Thymus (tissue), 14 donors: ENCODE measurements at places on chromosomes 12 and 14. TPM values are rescaled to one million over a fixed set of nuclear protein-coding genes. Genes with fewer than 3 reads are reported as not detected.
A peak's percentile ranks its signal among the peaks of the same experiment; 100 is the strongest.

DNA sequence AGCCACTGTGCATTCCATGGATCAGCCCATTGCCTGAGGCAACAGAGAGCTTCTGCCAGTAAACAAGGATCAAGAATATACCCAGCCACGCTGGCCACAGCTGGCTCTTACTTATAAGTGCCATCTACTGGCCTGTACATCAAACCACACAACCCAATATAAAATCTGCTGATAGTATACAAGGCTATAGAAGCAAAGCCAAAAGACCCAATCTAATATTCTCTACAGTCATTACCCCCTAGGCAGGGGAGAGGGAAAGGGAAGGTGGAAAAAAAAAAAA lies 4.4 kb upstream of the FAM186B start:
- no peak overlapping the region for H3K4me3 ChIP-seq
- no peaks in the 10 kb centered on the region for H3K36me3 ChIP-seq
- no peak overlapping the region for H3K27ac ChIP-seq
- no peak for DNase-seq
- no peaks in the 10 kb centered on the region for H3K4me1 ChIP-seq
- H3K27me3 ChIP-seq = no peaks in the 10 kb centered on the region

DNA sequence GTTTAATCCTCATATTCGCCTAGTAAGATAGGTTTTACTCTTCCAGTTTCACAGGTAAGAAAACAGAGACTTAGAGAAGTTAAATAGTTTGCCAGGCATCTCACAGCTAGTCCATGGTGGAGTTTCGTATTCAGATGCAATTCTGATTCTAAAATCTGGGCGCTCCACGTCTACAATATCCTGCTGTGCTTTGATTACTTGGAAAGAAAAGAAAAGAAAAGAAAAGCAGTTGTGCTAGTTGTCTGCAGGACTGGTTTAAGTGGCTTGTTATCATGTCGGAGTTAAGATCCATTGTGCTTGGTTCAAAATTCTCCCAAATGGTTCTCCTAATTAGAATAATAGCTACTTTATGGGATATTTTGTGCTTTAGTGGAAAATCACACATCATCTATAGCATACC lies 18.6 kb downstream of the AKAP3 start:
- H3K4me1 ChIP-seq = no peaks in the 10 kb centered on the region
- no peak overlapping the region for H3K27ac ChIP-seq
- peaks cover 7% of the 10 kb centered on the region for H3K27me3 ChIP-seq
- H3K36me3 ChIP-seq = no peaks in the 10 kb centered on the region

Gene TAS2R19
- 1.6 TPM for polyA plus RNA-seq

Gene KRT86
- polyA plus RNA-seq = 1.4 TPM

- H3K36me3 ChIP-seq = no peaks in the 10 kb centered on the region
- no peaks in the 10 kb centered on the region for H3K4me1 ChIP-seq
- H3K27me3 ChIP-seq = no peaks in the 10 kb centered on the region
- no peak overlapping the region for H3K27ac ChIP-seq
- no peak for DNase-seq
Observed at GRCh38 chr12:31444736-31445135, 118.8 kb upstream of the SINHCAF start.

- H3K4me1 ChIP-seq = peaks cover 23% of the 10 kb centered on the region
- no peaks in the 10 kb centered on the region for H3K27me3 ChIP-seq
- DNase-seq = no peak
Observed at GRCh38 chr14:24376448-24377070, 8.6 kb downstream of the NFATC4 start.

- no peaks in the 10 kb centered on the region for H3K27me3 ChIP-seq
- DNase-seq = no peak
- H3K4me3 ChIP-seq = no peak overlapping the region
- peaks cover 10% of the 10 kb centered on the region for H3K4me1 ChIP-seq
Observed at GRCh38 chr14:23091294-23092225, 3.4 kb downstream of the ACIN1 start.

GRCh38 chr14:21245813-21246212 lies 23.4 kb downstream of the HNRNPC start:
- H3K27me3 ChIP-seq = no peaks in the 10 kb centered on the region
- H3K4me3 ChIP-seq = no peak overlapping the region
- DNase-seq = no peak

GRCh38 chr12:46371718-46372543 lies 642 bp downstream of the SLC38A2 start:
- peaks cover 42% of the 10 kb centered on the region for H3K36me3 ChIP-seq
- no peaks in the 10 kb centered on the region for H3K27me3 ChIP-seq
- H3K4me3 ChIP-seq = peak overlapping the region; percentile 100
- peak overlapping the region; percentile 97 for H3K27ac ChIP-seq
- peak; percentile 40 for DNase-seq

Gene RITA1
- 8.5 TPM for polyA plus RNA-seq

DNA sequence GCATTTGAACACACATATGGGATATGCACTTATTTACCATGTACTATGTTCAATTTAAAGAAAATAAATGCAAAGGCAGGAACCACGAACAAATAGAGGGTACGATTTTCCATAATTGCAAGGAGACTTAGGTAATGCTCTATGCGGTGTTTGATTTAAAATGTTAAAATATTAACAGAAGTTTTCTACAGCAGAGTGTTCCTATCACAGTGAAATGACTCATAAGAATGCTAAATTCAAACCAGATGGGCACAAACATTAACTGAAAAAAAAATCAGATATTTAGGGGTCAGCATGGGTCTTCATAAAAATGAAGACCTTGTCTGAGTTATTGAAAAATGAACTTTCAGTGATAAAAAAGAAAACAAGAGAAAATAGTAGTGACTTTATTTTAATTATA lies 65.4 kb downstream of the LLPH start:
- no peaks in the 10 kb centered on the region for H3K4me1 ChIP-seq
- H3K27me3 ChIP-seq = no peaks in the 10 kb centered on the region
- H3K36me3 ChIP-seq = no peaks in the 10 kb centered on the region
- H3K4me3 ChIP-seq = no peak overlapping the region
- DNase-seq = no peak

Gene STX2
- 18.3 TPM for polyA plus RNA-seq

Gene WIF1
- 0.23 TPM for polyA plus RNA-seq

Gene NKX2-1
- polyA plus RNA-seq = 0.02 TPM

Gene FAM222A
- polyA plus RNA-seq = 0.78 TPM

GRCh38 chr12:52024845-52025230 lies 18.1 kb downstream of the TAMALIN start:
- peaks cover 19% of the 10 kb centered on the region for H3K4me1 ChIP-seq
- H3K27ac ChIP-seq = no peak overlapping the region
- no peaks in the 10 kb centered on the region for H3K36me3 ChIP-seq

- DNase-seq = no peak
- H3K27ac ChIP-seq = no peak overlapping the region
- H3K36me3 ChIP-seq = no peaks in the 10 kb centered on the region
- H3K4me3 ChIP-seq = no peak overlapping the region
- H3K4me1 ChIP-seq = no peaks in the 10 kb centered on the region
Observed at GRCh38 chr12:15928346-15928745, 17.2 kb downstream of the DERA start.

Gene DACT1
- 4.0 TPM for polyA plus RNA-seq

- DNase-seq = no peak
- H3K27ac ChIP-seq = no peak overlapping the region
- H3K27me3 ChIP-seq = no peaks in the 10 kb centered on the region
- no peaks in the 10 kb centered on the region for H3K36me3 ChIP-seq
- H3K4me1 ChIP-seq = no peaks in the 10 kb centered on the region
Observed at GRCh38 chr14:29566194-29566593, 361.5 kb downstream of the PRKD1 start.

GRCh38 chr14:56806760-56807159 lies 3.5 kb downstream of the OTX2 start:
- no peaks in the 10 kb centered on the region for H3K36me3 ChIP-seq
- no peak overlapping the region for H3K4me3 ChIP-seq

GRCh38 chr12:138898-139534 lies 72.4 kb downstream of the IQSEC3 start:
- H3K4me1 ChIP-seq = peaks cover 10% of the 10 kb centered on the region
- H3K27me3 ChIP-seq = peaks cover 13% of the 10 kb centered on the region
- H3K4me3 ChIP-seq = peak overlapping the region; percentile 27

DNA sequence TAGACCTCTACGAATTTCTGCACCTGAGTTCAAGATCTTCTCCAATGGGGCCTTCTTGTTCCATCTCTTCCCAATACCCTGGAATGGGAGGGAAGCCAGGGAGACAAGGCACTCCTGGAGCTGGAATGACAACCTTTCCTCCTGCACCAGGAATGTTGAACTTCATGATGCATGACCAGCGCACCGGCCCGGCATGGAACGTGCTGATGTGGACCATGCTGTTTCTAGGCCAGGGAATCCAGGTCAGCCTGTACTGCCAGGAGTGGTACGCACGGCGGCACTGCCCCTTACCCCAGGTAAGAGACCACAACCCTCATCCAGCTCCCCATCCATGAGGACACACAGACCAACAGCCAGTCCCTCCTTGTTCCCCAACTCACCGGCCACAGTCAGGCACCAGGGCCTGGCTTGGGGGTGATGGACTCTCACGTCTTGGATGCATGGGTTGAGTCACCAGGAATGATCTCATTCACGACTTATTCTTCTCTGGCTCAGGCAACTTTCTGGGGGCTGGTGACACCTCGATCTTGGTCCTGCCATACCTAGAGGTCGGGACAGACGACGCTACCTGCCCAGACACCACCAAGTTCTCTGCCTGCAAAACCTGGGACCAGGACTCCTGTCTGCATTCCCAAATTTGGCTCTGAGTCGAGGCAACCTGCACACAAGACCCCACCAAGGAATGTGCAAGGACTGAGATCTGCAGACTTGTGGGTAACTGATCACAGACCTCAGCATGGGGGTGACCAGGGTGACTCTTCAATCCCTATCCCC lies 20.5 kb downstream of the SOAT2 start:
- no peak overlapping the region for H3K4me3 ChIP-seq
- no peaks in the 10 kb centered on the region for H3K4me1 ChIP-seq

- DNase-seq = no peak
- H3K36me3 ChIP-seq = no peaks in the 10 kb centered on the region
- no peaks in the 10 kb centered on the region for H3K4me1 ChIP-seq
- H3K27ac ChIP-seq = no peak overlapping the region
- no peaks in the 10 kb centered on the region for H3K27me3 ChIP-seq
Observed at GRCh38 chr14:88043529-88044443, 38.9 kb downstream of the GPR65 start.

Gene COX8C
- polyA plus RNA-seq = not detected

Gene IPO8
- 17.0 TPM for polyA plus RNA-seq

Gene GRIP1
- polyA plus RNA-seq = 0.71 TPM

DNA sequence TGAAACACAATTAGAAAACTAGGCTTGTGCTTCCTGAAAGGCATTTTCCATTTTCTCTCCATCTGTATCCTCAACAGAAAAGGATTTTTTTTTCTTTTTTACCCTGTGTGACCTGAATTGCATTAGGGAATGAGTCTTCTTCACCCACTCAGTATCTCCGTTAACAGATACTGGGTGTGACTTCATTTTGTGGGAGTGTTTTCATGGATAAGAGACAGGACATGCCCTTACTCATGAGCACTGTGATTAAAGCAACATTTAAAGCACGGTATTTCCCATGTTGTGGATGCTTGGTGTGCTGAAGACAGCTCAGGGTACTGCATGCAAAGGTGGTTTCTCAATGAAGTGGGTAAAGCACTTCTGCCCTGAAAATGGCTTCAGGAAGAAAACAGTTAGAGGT lies 1397.3 kb upstream of the TMEM132C start:
- no peak overlapping the region for H3K27ac ChIP-seq
- H3K4me3 ChIP-seq = no peak overlapping the region
- H3K36me3 ChIP-seq = no peaks in the 10 kb centered on the region
- no peaks in the 10 kb centered on the region for H3K4me1 ChIP-seq
- H3K27me3 ChIP-seq = no peaks in the 10 kb centered on the region
